Stimulated activated CD8-positive, alpha-beta memory T cell treated with anti-CD3 and anti-CD28 coated beads, Interleukin-15, amount 100 ng/mL, for 24 hours (primary cell): ENCODE measurements at places on chromosomes 1 and 21.

GRCh38 chr21:17709266-17709611 lies 96.5 kb upstream of the BTG3 start:
- no peak for DNase-seq

DNA sequence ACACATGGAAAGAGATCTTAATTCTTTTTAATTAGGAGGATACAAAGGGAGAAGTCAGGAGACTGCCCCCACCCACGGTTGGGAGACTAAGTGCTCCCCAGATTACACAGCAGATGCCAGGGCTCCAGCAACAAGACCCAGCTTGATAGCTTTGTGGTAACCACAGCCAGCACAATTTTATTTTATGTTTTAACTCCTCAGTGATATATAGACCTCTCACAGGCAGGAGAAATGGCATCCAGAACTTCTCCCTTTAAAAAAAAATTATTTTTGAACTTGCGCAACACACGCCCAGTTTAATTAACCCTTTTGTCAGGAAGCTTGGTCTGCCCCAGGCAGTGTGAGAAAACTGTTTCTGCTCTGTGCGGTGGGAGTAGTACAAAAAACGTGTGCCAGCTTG lies 62.6 kb upstream of the ACOT11 start:
- DNase-seq = no peak

DNA sequence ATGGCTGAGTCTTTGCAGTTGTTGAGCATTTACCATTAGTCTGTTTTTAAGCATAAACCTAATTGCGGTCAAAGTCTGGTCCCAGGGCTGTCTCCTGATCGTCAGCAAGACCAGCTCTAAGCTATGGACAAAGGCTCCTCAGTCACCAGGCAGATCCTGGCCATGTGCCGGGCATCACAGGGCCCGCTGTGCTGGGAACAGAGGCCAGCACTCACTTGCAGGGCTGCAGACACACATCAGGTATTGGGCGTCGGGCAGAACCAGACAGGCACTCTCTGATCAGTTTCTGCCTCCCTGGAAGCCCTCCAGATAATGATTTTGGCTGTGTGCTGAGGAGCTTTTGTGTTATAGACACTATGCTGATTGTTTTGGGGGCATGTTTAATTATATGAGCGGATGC lies 26.6 kb downstream of the TMEM51 start:
- DNase-seq = no peak

DNA sequence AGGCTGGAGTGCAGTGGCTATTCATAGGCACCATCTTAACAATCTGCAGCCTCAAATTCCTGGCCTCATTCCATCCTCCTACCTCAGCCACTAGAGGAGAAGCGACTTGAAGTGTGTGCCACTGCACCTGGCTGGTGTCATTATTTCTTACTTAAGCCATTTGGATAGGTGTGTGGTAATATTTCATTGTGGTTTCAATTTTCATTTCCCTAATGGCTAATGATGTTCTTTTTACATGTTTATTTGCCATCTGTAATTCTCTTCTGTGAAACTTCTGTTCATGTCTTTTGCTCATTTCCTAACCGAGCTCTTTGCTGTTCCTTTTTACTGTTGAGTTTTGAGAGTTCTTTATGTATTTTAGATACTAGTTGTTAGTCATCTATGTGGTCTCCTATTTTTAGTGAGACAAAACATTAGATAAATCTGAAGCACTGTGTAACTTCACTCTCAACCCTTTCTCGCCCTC lies 66.8 kb downstream of the SLC27A3 start:
- DNase-seq = no peak

- no peak for DNase-seq
Measured at GRCh38 chr1:75085931-75086330, 48.3 kb upstream of the LHX8 start.

DNA sequence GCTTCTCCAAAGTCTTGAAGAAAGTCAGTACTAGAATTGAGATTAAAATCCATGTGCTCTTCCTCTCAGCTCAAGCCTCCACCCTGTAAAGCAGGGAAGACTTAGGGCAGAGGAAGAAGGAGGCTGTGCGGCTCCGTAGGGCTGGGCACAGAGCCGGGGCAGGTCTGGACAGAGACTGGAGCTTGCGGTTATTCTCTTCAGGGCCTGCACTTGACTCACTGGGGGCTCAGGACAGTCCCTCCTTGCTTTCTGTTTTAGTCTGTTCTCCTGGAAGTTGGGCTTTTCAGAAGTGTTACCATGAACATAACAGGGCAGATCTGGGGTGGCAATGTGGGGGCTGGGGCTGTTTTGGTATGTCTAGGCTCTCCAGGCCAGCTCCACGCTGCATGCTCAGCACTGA lies 21.6 kb upstream of the TRABD2B start:
- DNase-seq = no peak

- no peak for DNase-seq
Measured at GRCh38 chr1:3432306-3432705, 22.2 kb upstream of the ARHGEF16 start.

- no peak for DNase-seq
Measured at GRCh38 chr1:178541379-178541778, 28.5 kb downstream of the TEX35 start.

- DNase-seq = no peak
Measured at GRCh38 chr1:78836726-78837125, 169.8 kb downstream of the ADGRL4 start.

GRCh38 chr1:203189951-203190352 lies 3.4 kb upstream of the CHI3L1 start:
- DNase-seq = no peak

- no peak for DNase-seq
Measured at GRCh38 chr21:21973806-21974205, 975.6 kb downstream of the NCAM2 start.

DNA sequence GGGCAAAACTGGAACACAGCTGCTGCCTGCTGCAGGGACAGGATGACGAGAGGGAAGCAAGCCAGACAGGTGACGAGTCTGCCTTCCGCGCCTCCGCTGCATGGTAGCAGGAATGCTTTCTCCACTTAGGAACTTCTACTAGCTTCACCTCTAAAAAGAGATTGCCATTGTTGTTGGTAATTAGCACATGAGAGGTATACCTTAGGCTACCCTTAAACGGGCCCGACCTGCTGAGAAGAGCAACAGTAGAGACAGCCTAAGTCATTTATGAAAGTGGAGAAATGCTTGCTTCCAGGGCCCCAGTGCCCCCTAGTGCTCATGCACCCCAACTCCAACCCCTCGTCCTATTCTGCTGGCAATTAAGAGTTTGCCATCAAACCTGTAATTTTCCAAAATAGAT lies 96.9 kb upstream of the AKT3 start:
- no peak for DNase-seq

- DNase-seq = no peak
Measured at GRCh38 chr1:81201779-81202178, 599.0 kb upstream of the ADGRL2 start.

DNA sequence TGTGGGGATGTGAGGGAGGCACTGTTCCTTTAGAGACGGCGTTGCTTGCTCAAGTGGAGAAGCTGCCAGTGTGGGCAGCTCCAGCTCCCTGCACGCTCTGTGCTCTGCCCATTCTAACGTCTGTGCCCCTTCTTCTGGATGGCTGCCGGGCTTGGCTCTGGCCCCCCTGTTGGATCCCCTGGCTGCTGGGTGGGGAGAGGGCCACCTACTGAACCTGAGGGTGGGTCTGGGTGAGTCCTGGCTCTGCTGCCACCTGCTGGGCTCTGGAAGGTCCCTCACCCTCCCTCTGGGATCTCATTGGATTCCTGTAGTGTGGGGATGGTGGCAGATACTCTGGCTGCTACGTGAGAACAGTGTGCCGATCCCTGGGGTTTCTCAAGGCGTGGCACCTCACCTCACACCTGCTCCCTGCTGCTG lies 5.0 kb downstream of the PFKL start:
- no peak for DNase-seq

- DNase-seq = no peak
Measured at GRCh38 chr1:52366517-52366827, 467 bp upstream of the CC2D1B start.

DNA sequence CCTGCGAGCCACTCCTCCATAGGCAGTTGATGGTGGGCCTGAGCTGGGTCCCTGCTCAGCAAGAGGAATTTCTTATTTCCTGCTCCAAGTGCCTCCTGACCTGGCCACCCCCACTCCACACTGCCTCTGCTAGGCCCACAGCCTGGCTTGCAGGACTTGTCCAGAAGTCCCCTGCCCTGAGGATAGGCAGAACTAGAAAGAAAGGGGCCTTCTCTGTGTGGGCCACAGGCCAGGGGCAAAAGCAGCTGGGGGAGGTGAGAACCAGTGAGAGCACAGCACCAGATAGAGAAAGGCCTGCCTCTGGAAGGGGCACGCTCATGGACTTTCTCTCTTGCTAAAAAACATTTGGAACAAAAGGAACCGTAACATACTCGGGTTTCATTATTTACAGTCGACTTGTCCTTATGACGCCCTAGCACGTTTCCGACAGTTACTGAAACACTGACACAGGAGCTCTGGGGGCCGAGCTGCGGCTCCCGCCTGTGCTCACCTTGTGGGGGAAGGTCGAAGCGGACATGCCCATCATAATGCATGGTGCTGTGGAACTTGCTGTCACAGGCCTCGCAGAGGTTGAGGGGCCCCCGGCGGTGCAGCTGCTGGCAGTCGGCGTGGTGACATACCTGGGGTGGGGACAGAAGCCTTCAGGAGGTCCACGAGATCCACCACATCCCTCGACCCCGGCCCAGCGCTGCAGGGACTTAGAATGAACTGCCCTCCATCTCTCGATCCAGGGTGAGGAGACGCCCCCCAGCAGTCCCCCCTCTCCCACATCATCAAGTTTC lies 11.3 kb upstream of the TNFRSF25 start:
- DNase-seq = no peak

GRCh38 chr1:226041419-226041818 lies 21.1 kb upstream of the H3-3A start:
- no peak for DNase-seq

- no peak for DNase-seq
Measured at GRCh38 chr1:225823811-225824261, 13.9 kb downstream of the EPHX1 start.

DNA sequence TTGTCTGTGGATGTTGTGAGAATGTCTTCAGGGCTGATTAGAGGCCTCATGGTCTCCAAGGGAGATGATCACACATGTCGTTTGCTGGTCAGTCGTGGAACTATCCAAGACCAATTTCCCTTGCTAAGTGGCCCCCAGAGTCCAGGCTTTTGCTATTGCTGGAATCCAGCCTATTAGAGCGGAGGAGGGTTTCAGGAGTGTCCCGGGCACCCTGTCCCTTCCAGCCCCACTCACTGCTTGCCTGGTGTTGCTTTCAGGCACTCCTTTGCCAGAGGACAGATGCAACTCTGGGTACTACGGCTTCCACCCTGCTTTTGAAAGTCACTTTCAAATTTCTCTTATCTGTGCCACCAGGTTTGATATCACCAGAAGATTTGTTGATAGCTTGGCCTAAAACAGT lies 149.1 kb downstream of the NOS1AP start:
- no peak for DNase-seq

DNA sequence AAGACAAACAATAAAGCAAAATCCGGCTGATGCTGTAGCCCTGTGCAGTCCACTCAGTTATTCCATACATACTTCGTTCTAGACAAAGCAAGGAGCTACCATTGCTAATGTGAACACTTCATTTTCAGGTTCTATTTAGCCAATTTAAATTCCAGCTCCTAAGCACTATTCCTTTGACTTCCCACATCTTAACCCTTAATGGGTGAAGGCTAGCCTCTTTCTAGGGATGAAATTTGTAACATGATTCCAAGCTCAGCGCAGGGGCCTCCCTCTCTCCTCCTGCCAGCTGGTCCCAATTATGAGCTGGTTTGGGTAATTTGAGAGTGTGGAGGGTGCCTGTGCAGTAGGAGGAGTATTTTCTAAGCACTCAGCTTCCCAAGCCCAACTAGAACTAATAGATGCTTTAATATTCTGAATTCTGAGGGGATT lies 53.9 kb upstream of the PTGFRN start:
- no peak for DNase-seq

- no peak for DNase-seq
Measured at GRCh38 chr1:227459326-227459841, 104.0 kb upstream of the ZNF678 start.

GRCh38 chr1:204363335-204364114 lies 3.8 kb upstream of the PLEKHA6 start:
- DNase-seq = peak; percentile 33

GRCh38 chr1:200512191-200512590 lies 102.4 kb upstream of the ZNF281 start:
- no peak for DNase-seq

DNA sequence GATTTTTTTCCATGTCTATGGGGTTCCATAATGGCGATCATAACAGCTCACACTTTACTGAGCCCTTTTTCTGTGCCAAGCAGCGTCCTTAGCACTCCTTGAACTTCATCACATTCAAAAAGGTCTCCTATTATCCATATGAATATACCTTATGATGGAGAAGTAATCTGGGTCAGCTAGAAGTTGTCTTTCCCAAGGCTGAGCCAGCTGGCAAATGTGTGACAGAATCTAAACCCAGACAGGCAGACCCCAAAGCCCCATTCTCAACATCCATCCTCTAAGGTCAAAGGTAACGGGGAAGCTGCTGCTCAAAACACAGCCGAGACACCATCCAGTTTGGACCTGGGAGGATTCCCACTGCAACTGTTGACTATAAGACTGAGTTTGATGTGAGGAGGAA lies 249.6 kb downstream of the PRDM2 start:
- DNase-seq = no peak

DNA sequence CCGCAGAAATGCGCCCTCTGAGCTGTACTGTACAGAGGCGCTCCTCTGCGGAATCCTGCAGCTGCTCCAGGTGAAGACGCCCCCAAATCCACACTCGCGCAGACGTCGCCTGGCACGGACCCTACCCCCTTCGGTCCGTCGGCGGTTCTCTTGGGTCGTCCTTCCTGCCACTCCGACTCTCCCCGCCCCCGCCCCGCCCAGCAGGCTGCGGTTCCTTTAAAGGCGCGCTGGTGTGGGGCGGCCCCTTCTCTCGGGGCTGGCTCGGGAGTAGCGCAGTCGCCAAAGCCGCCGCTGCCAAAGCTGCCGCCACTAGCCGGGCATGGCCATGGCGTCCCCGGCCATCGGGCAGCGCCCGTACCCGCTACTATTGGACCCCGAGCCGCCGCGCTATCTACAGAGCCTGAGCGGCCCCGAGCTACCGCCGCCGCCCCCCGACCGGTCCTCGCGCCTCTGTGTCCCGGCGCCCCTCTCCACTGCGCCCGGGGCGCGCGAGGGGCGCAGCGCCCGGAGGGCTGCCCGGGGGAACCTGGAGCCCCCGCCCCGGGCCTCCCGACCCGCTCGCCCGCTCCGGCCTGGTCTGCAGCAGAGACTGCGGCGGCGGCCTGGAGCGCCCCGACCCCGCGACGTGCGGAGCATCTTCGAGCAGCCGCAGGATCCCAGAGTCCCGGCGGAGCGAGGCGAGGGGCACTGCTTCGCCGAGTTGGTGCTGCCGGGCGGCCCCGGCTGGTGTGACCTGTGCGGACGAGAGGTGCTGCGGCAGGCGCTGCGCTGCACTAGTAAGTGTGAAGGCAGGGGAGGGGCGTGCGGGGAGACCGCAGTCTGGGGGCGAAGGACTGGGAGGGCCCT lies at the start of gene RASSF5:
Gene RASSF5, plus strand, starts transcription at position 248 of the 846 bp plus-strand sequence. Its CDS starts 72 bp downstream, at position 320.
- DNase-seq = peak; percentile 71
